NCI-H1417 treated with DMSO at 0.1 percent for 48 hours (cell line): ENCODE measurements at places on chromosomes 13 and 19.

GRCh38 chr19:46970815-46971214 is 48.8 kb upstream of the NPAS1 start:
- DNase-seq = no peak

GRCh38 chr13:100304229-100304628 is 215.3 kb downstream of the PCCA start:
- DNase-seq = no peak

DNA sequence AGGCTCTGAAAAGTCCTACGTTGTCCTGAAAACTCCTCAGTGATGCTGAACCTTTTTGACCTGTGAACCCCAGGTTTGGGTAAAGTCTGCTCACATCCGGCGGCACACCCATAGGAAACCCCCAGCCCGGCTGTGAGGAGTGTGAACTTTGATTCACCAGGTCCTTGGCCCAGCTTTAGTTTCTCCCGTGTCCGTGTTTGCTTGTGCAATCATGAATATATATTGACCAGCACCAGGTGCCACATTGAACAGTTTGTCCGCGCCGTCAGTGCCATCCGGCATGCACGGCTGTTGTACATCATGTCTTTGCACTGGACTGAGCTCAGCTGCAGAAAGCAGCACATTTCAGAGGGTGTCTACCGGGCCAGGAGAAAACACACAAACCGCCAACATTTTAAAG is 45.3 kb downstream of the NFIC start:
- no peak for DNase-seq

DNA sequence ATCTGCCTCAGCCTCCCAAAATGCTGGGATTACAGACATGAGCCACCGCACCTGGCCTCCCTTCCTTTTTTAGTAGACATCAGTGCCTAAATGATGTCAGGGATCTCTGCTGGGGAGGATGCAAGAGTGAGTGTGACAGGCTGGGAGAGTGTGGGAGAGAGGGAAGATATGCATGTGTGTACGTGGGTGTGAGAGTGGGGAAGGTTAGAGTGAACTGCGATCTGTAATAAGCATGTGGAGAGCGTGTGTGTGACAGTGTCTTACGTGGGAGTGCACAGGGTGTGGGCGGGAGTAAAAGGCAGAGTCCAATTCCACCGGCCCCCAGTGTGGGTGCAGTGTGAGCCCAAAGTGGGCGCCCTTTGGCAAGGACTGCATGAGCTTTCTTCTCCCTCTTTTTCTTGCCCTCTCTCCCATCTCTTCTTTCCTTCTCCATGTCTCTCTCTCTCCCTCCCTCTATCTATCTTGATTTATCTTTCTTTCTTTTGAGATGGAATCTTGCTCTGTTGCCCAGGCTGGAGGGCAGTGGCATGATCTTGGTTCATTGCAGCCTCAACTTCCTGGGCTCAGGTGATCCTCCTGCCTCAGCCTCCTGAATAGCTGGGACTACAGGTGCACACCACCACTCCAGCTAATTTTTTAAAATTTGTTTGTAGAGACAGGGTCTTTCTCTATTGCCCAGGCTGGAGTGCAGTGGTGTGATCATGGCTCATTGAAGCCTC is 893 bp upstream of the NPHS1 start:
- DNase-seq = no peak

- DNase-seq = no peak
Observed at GRCh38 chr13:51432576-51432975, 20.3 kb downstream of the INTS6 start.

GRCh38 chr13:29021311-29021710 is 201.2 kb downstream of the MTUS2 start:
- no peak for DNase-seq

GRCh38 chr13:95381212-95381527 is 79.9 kb upstream of the ABCC4 start:
- no peak for DNase-seq

DNA sequence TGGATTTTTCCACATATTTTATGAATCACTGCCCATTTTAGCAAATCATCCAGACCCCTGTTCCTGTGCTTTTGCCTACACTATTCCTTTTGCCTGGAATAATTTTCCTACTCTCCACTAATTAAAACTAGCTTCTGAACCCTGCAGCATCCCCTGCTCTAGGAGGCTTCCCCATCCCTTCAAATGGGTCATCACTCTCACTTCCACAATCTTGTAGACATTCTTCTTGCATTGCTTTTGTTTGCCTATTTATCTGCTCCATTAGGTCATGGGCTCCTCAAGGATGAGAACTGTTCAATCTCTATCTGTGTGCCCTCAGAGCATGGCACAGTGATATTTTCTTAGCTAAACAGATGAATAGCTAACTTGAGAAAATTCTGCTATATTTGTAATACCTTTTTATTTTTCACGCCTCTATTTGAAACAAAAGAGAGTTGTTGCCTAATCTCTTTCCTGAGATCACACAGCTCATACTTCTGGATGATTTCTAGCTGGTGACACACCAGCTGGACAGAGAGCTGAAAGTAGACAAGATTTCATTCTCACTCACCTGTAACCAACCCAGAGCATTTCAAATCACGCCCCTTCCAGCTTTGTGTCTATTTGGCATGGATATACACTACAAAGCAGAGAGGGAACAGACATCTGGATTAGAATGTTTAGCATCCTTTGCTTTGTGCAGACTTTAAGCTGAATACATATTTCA is 466.0 kb downstream of the FOXO1 start:
- DNase-seq = no peak

DNA sequence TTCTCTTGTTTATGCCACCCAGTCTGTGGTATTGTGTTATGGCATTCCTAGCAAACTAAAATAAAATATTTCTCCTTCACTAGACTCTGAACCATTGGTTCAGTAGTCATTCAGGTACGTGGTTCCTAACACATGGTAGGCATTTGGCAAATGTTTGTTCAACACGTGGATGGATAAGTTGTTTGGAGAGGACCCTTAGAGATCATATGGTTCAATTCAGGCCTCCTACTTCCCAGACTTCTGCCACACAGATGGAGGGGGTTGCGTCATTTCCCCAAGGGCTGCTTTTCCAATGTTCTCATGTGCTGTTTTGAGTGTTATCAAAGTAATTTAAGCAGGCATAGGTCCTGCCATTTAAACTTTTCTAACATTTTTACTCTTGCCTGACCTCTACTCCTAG is 6.7 kb downstream of the CXCL17 start:
- no peak for DNase-seq

DNA sequence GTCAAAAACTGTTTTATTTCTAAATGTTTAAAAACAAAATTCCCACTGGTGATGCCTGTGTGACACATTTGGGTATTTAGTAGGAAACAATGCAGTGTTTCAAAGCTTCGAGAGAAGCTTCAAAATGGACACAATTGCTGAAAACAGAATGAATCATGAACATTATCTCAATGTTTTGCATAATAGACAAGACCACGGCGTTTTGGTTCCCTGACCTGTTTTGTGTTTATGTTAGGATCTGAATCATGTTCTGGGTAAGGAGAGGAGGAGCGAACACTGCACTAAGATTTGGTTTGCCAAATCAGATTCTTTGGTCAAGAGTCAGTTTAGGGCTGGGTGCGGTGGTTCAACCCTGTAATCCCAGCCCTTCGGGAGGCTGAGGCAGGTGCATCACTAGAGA is 42.2 kb downstream of the IFT88 start:
- no peak for DNase-seq

DNA sequence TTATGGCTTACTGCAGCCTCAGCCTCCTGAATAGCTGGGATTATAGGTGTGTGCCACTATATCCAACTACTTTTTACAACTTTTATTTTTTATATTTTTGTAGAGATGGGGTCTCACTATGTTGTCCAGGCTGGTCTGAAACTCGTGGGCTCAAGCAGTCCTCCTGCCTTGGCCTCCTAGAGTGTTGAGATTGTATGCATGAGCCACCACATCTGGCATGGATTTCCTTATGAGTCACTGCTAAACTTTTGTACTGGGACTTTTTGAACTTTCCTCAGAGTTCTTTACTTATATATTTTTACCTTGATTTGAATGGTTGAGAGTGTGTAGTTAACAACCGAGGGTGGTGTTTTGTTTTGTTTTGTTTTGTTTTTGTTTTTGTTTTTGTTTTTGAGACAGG is 33.4 kb downstream of the DNAJC3 start:
- DNase-seq = no peak
